ENCODE measurements at places on chromosomes 2 and 18.
A peak's percentile ranks its signal among the peaks of the same experiment; 100 is the strongest.

GRCh38 chr2:134623796-134624195, 95.0 kb downstream of the TMEM163 start:
- DNase-seq: no peak

DNA sequence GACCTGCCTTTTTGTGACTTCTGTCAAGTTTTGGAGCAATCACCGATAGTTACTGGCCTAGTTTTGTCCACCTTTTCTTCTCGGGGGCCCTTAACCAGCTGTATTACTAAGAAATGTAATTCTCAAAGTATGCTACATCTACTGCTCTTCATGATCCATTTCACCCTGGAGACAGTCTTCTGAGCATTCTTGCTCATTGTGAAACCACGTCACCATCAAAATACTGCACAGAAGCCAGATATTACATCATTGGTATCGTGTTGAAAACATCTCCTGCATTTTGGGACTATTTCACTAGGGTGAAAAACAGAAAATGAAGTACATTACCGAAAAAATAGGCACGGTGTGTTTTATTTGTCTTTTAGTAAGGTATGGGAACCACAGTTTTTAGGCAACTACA, 11.7 kb downstream of the LYPD6B start:
- DNase-seq: peak; percentile 44

DNA sequence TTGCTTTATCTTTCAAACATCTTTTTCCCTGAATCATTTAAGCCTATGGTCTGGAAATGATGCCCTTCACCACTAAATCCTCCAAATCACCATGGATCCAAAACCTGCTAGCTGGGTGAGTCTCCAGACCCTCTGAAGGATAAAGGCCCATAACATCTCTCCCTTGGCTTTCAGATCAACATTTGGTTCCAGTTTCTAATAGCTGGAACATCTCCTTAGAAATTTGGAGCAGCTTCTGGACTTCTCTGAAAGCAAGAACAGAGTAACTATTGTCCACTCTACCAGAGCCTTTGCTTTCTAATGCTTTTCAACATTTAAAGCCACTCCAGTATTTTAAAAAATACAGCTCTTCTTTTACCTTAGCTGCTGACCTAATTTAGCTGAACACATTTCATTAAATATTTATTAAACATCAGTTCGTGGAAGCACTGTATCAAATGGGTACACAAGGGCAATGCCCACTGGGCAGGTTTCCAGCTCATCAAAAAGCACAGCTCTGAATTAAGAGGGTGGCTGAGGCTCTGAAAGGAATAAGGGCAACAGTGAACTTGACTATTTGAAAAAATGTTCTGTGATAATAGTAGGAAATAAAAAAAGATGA, 75.3 kb downstream of the GALNT3 start:
- no peak for DNase-seq

DNA sequence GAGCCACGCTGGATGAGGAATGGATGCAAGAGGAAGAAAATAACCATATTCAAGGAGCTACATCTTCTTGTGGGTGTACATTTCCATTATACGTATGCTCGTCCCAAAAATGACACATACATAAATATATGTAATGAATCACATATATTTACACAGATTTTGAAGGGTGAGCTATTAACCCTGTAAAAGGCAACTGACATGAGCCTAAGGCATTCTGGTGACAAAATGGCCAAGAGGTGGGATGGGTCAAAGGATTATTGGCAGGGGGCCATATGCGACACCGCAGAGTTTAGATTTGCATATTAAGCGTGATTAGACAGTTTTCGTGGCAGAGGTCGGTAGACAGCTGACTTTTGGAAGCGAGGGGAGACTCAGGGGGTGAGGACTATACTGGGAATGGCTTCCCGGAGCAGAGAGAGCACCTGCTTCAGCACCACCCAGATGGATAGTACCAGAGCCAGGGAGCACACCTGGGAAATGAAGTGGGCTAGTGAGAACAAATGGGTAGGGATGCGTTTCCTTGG, 431 bp upstream of the CNRIP1 start:
- peak; percentile 20 for DNase-seq

GRCh38 chr2:233271693-233272092, 20.2 kb downstream of the ATG16L1 start:
- no peak for DNase-seq

DNA sequence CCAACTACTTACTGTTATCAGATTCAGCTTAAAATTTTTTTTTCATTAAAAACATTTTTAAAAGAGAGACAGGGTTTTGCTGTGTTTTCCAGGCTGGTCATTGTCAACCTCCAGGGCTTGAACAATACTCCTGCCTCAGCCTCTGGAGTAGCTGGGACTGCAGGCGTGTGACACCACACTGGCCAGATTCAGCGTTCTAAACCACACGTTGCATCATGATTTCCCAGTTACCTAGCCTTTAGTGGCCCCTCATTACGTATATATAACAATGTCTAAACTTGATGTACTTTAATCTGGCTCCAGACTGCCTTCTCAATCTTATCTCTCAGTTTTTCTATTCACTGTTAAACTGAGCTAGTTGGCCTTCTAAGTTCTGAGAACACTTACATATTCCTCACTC, 89.6 kb downstream of the COMMD1 start:
- peak; percentile 9 for DNase-seq

Measured in fibroblast of lung (primary cell).